ENCODE measurements at places on chromosomes 5 and 9. TPM values are rescaled to one million over a fixed set of nuclear protein-coding genes. Genes with fewer than 3 reads are reported as not detected.
A peak's percentile ranks its signal among the peaks of the same experiment; 100 is the strongest.

Gene LCN1
- not detected for total RNA-seq

Gene NEUROG1
- total RNA-seq, result not detected

Gene SLC25A46
- 32.1 TPM for total RNA-seq

Gene HMGCR
- total RNA-seq, result 106 TPM

Gene NR4A3
- 15.4 TPM for total RNA-seq

DNA sequence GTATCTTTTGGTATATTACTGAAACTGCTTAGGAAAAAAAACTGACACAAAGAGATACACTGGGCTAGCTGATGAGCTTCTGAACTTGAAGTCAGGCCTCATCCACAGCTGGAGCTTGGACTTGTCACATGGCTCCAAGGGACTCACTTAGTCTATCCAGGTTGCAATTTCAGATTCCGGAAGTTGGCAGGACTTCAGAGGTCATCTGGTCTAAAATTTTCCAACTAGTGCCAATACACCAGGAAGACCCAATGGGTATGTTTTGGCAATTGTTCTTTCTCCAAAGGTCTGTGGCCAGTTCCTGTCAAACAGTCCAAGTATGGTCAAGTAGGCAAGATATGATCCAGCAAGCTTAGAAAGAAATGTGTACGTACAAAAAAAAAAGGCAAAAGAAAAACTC is 36.7 kb downstream of the MRPS27 start:
- no peak for DNase-seq
- H3K27ac ChIP-seq, result peak overlapping the region; percentile 88
- no peaks in the 10 kb centered on the region for H3K27me3 ChIP-seq
- no peak overlapping the region for H3K4me3 ChIP-seq

- H3K36me3 ChIP-seq, result no peaks in the 10 kb centered on the region
- no peak overlapping the region for H3K27ac ChIP-seq
- DNase-seq, result no peak
- no peaks in the 10 kb centered on the region for H3K27me3 ChIP-seq
These were observed 125.8 kb upstream of the SHB start for GRCh38 chr9:38194870-38195269.

GRCh38 chr5:73523861-73524260 is 25.6 kb downstream of the BTF3 start:
- H3K27me3 ChIP-seq, result no peaks in the 10 kb centered on the region
- H3K36me3 ChIP-seq, result no peaks in the 10 kb centered on the region
- no peak overlapping the region for H3K27ac ChIP-seq
- DNase-seq, result no peak
- peaks cover 2% of the 10 kb centered on the region for H3K4me1 ChIP-seq

DNA sequence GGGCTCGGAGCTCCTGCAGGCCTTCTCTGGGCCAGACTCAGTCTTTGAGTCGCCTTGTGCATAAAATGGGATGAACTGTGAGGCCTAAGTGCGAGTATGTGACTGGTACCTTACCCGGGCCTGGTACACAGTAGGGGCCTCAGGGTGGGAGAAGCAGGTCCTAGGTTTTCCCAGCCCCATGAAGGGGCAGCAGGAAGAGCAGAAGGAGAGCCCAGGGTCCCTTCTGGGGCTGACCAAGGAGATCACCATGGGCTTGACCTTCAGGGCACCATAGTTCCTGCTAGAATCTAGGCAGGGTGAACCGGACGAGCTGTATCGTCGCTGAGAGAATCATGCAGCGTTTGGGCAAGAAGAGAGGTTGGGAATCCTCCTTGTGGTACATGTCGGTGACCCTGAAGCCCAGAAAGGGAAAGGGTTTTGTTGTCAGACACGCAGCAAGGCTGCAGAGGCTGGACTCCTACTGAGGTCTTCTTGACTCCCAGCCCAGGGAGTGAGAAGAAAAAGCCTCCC is 373 bp upstream of the PHYKPL start:
- H3K36me3 ChIP-seq, result peaks cover 15% of the 10 kb centered on the region
- H3K27me3 ChIP-seq, result no peaks in the 10 kb centered on the region
- peak overlapping the region; percentile 93 for H3K27ac ChIP-seq

GRCh38 chr9:93576258-93577077 is at the start of gene PHF2:
TSS of gene PHF2 (plus strand) at chr9:93576584. CDS start at chr9:93576774, 190 bp downstream.
- H3K4me1 ChIP-seq, result peaks cover 43% of the 10 kb centered on the region
- peak within 1 kb of the TSS; percentile 89 for H3K4me3 ChIP-seq
- H3K27me3 ChIP-seq, result no peaks in the 10 kb centered on the region
- no peak for DNase-seq
- H3K27ac ChIP-seq, result peak within 1 kb of the TSS; percentile 96
- H3K36me3 ChIP-seq, result no peaks in the 10 kb centered on the region

- H3K36me3 ChIP-seq, result peaks cover 5% of the 10 kb centered on the region
- DNase-seq, result no peak
- peak overlapping the region; percentile 80 for H3K27ac ChIP-seq
- H3K4me3 ChIP-seq, result no peak overlapping the region
- H3K4me1 ChIP-seq, result peaks cover 56% of the 10 kb centered on the region
These were observed 9.0 kb upstream of the NOTCH1 start for GRCh38 chr9:136554870-136555269.

GRCh38 chr9:21153336-21154017 is 11.8 kb upstream of the IFNW1 start:
- H3K27ac ChIP-seq, result no peak overlapping the region
- H3K27me3 ChIP-seq, result no peaks in the 10 kb centered on the region
- H3K4me1 ChIP-seq, result no peaks in the 10 kb centered on the region

DNA sequence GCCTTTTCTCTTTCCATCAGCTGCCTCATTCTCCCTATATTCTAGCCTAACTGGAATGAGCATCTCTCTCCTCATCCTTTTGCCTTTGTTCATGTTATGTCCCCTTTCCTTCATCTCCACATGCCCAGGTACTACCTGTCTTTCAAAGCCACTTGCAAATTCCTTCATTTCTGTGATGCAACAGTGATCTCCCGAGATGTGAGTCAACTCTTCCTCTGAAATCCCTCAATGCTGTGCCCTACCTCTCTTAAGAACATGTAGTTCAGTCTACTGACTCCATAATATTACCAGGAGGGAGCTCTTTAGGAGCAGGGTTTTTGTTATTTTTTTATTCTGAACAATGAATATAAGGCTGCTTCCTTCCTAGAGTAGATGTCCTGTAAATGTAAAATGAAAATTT is 91.6 kb downstream of the ZNF462 start:
- H3K4me1 ChIP-seq, result no peaks in the 10 kb centered on the region
- peaks cover 65% of the 10 kb centered on the region for H3K36me3 ChIP-seq
- H3K4me3 ChIP-seq, result no peak overlapping the region
- DNase-seq, result no peak

DNA sequence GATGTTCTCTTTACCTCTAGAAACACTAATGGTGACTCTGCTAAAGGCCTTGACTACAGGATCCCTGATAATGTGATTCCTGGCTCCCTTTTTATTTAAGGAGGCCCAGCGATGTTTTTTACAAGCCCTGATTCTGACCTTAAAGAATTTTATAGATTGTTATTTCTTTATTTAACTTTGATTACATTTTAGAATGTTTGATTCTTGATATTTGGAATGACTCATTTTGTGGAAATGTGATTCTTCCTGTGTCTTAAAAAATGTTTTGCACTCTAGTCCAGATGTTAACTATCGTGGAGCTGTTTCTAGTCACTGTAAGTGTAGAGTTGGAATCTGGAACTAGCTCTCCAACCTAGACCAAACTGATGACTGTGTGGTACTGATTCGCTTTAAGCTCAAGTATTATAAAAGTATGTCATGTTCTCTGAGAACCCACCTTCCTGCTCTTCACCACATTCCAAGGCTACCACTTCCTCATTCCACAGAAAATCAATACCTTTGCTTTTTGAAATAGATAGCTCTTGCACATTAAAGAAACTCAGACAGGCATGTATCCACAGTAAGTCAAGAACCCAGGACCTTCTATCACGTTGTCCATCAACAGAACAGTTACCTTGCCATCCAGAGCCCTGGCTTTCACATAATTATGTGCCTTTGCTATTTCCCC is 65.2 kb downstream of the JMY start:
- H3K27me3 ChIP-seq, result no peaks in the 10 kb centered on the region
- no peaks in the 10 kb centered on the region for H3K4me1 ChIP-seq
- no peak overlapping the region for H3K4me3 ChIP-seq
- H3K27ac ChIP-seq, result no peak overlapping the region
- peaks cover 12% of the 10 kb centered on the region for H3K36me3 ChIP-seq
- DNase-seq, result no peak

DNA sequence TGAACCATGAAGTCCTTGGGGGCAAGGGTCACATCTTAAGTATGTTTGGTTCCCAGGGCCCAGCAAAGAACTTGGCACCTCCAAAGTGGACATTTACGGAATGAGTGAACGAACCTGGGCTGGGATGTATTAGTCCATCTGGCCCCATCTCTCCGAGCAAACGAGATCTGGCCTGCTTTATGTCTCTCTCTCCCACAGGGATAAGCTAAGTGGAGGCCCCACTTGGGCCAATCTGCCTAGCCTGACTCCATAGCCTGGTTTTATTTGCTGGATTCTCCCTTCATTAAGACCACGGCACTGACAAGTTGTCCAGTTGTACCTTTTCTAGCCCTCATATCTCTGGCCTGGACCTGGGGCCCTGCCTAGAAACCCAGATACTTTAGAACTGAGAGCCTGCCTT is 2.1 kb downstream of the TTLL11 start:
- H3K36me3 ChIP-seq, result no peaks in the 10 kb centered on the region
- DNase-seq, result no peak
- H3K4me3 ChIP-seq, result peak overlapping the region; percentile 79
- H3K27me3 ChIP-seq, result peaks cover 20% of the 10 kb centered on the region
- H3K27ac ChIP-seq, result no peak overlapping the region
- peaks cover 12% of the 10 kb centered on the region for H3K4me1 ChIP-seq

GRCh38 chr5:126816649-126817048 is 39.7 kb downstream of the LMNB1 start:
- no peak overlapping the region for H3K27ac ChIP-seq
- no peaks in the 10 kb centered on the region for H3K27me3 ChIP-seq
- peaks cover 45% of the 10 kb centered on the region for H3K36me3 ChIP-seq
- no peak for DNase-seq

DNA sequence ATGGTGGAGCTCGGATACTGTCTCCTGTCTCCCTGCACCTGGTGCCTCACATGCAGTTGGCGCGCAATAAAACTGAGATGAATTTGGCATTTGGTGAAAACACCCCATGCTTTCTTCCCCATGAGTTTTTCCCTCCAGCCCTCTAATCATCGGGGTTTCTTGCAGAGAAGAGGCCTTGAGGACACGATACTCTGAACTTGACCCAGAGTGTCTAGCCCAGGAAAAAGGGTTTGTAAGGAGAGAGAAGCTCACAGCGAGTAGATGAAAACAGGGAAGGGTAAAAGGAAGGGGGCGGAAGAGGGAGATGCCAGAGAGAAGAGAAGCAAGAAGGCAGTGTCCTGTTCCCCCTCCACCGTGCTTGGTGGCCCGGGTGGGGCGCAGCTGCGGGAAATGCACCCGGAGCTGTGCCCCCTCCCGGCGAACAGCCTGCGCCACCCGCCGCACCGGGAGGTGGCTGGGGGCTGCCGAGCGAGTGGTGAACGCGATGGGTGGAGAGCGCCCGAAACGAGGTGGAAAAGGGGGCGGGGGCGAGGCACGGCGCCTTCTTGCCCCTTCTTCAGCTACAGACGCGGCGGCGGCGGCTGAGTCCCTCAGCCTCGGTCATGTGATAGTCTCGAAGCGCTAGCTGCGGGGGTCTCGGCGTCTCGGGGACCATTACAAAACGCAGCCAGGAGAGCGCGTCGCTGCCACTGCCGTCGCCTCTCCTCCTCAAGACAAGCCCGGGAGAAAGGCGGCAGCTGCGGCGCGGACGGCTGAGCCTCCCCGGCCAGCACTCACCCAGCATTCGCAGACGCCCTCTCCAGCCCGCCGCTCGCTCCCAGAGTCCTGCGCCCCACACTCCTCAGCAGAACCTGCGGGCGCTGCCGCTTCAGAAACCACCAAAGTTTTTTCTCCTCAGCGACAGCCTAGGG is 1.1 kb upstream of the FOXB2 start:
- peaks cover 100% of the 10 kb centered on the region for H3K27me3 ChIP-seq
- peaks cover 37% of the 10 kb centered on the region for H3K4me1 ChIP-seq
- H3K27ac ChIP-seq, result no peak overlapping the region
- peak; percentile 68 for DNase-seq

- no peaks in the 10 kb centered on the region for H3K27me3 ChIP-seq
- H3K4me3 ChIP-seq, result no peak overlapping the region
- peak overlapping the region; percentile 28 for H3K27ac ChIP-seq
- no peak for DNase-seq
- peaks cover 13% of the 10 kb centered on the region for H3K4me1 ChIP-seq
These were observed 85.6 kb downstream of the RAD23B start for GRCh38 chr9:107368696-107369095.

All from mesothelial cell of epicardium (in vitro differentiated cells).